ENCODE measurements at places on chromosomes 3 and 15. TPM values are rescaled to one million over a fixed set of nuclear protein-coding genes. Genes with fewer than 3 reads are reported as not detected.
A peak's percentile ranks its signal among the peaks of the same experiment; 100 is the strongest.

DNA sequence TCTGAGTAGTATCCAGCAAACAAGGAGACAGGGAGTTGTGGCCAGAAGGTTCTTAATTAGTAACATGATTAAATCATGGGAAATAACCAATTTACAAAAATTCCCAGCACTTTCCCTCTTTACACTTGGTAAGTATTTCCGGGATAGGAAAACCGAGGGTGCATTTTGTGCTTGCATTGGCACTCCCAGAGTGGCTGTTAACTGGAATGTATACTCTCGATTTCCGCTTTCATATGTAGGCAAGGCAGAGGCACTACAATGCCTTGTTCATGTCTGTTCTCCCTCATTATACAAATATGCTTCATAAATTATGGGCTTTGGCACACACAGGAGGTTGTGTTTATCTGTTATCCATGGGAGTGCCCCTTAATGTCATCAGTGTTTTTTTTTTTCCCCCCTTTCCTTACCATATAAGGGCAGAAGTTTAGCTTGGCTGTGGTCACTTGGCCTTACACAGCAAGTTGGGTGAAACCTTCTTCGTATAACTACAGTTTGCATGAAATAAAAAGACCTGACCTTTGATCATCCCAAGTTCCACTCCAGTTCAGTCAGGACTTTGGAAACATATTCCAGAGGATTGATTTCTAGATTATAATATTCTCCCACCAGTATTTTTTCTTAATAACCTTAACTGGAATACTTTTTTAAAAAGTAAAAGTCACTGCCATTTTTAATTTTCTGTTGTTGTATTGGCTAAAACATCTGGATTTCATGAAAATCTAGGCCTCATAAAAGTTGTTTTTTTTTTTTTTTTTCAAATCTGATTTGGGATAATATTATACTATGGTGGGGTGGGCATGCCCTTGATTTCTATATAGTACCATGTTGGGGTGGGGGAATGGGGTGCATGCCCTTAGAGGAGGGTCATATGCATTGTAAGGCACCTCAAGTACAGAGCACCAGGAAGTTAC, 8.9 kb downstream of the TPM1 start:
- DNase-seq: no peak

DNA sequence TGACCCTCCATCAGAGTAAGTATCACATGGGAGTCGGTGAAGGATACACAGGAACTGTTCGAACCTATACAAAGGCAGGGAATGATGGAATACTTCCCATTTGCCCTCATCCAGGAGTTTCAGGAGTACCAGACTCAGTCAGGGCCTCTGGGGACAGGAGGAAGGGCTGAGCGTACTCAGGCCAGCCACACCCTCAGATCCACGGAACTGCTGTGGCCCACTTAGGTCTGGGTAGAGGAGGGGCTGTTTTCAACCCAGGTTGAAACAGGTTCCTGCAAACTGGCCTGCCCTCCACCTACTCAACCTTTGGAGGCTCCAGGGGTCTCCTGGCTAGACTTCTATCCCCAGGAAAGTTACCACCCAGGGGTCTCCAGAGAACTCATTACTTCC, 6.7 kb upstream of the IGDCC3 start:
- DNase-seq: no peak

DNA sequence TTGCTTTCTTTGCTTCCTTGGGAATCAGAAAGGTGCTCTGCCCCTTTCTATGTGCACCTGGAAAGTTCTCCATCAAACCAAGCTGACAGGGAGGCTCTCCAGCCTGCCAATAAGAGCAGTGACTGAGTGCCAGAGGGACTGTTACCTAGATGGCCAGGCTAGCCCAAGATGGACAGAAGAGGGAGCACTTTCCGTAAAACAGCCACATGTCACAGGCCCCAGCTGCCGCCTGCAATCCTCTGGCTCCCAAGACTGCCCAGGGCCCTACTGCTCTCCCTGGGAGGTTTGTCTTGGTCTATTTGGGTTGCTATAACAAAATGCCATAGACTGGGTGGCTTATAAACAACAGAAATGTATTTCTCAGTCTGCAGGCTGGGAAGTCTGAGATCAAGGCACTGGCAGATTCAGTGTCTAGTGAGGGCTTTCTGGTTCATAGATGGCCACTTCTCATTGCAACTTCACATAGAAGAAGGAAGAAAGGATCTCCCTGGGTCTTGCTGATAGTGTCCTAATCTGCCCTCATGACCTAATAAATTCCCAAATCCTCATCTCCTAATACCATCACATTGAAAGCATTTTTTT, 72.3 kb downstream of the TAMM41 start:
- DNase-seq: peak; percentile 85

- peak; percentile 21 for DNase-seq
Measured at GRCh38 chr3:126133606-126134005, 46.8 kb downstream of the ALDH1L1 start.

DNA sequence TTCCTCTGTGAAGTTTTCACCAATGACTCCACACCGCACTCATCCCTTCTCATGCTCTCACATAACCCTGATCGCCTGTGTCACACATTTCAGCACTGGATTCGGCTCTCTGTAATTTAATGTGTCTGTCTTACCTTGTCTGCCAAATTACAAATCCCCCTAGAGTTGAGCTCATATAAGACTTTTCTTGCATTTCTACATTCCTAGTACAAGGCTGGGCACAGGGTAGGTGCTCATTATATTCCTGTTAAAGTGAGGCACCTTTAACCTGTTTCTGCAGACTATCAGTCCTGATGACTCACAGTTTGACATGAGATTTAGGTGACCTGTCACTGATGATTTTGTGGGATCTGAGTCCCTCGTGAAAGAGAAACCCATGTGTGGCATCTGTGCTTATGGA, 22.6 kb downstream of the TGM5 start:
- DNase-seq: no peak

Gene SLC24A5
- 0.11 TPM for total RNA-seq

Gene FBXL22
- 0.26 TPM for total RNA-seq

Gene C3orf20
- 0.04 TPM for total RNA-seq

Gene GRM2
- 2.4 TPM for total RNA-seq

Measured in H7 (cell line).